ENCODE measurements at places on chromosomes 6 and 20.
A peak's percentile ranks its signal among the peaks of the same experiment; 100 is the strongest.

GRCh38 chr6:113755449-113756289 lies 101.5 kb upstream of the MARCKS start:
- DNase-seq: no peak

GRCh38 chr20:52983726-52984450 lies 11.7 kb downstream of the TSHZ2 start:
- DNase-seq: no peak

DNA sequence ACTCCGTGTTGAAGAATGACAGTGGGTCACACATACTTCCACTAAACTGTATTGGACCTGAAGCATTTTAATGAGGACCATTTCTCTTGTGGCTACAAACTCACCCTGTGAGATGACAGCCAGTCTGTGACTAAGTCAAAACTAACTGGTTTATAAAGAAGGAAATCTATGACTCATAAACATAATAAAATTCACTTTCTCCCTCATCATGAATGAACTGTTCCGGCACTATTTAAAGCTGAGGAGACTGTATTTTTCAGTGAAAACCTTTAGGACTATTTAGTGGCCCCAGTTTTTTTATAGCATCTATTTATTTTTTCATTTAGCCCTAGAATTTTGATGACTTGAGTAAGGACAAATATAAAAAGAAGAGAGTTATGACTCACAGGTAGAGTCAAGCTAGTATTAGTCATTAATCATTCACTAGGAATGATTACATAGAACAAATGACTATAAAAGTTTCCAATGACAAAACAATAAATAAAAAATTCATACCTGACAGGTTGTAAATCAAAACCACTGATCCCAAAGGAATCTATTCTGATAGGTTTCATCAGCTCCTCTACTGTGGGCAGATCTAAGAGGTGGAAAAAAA lies 34.2 kb downstream of the CEP162 start:
- DNase-seq: no peak

GRCh38 chr6:160978141-160978901 lies 13.2 kb upstream of the MAP3K4 start:
- no peak for DNase-seq

GRCh38 chr20:48824830-48825565 lies 2.8 kb downstream of the PREX1 start:
- peak; percentile 67 for DNase-seq

DNA sequence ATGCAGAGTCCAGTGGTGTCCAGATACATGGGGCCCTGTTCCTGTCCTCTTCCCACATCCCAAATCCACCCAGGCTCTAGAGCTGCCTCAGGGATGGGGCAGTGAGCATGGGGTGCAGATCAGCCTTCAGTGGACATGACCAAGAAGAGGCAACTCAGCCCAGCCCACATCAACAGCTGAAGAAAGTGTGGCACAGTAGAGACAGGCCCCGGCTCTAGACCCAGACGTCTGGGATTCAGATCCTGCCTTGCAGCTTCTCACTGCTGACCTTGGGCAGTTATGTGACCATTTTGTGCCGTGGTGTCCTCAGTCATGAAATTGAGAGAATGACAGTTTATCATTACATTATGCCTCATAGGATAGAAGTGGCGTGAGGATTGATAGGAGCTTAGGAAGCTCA lies 54.6 kb upstream of the CST7 start:
- no peak for DNase-seq

GRCh38 chr6:139448051-139448649 lies 73.7 kb upstream of the CITED2 start:
- no peak for DNase-seq

DNA sequence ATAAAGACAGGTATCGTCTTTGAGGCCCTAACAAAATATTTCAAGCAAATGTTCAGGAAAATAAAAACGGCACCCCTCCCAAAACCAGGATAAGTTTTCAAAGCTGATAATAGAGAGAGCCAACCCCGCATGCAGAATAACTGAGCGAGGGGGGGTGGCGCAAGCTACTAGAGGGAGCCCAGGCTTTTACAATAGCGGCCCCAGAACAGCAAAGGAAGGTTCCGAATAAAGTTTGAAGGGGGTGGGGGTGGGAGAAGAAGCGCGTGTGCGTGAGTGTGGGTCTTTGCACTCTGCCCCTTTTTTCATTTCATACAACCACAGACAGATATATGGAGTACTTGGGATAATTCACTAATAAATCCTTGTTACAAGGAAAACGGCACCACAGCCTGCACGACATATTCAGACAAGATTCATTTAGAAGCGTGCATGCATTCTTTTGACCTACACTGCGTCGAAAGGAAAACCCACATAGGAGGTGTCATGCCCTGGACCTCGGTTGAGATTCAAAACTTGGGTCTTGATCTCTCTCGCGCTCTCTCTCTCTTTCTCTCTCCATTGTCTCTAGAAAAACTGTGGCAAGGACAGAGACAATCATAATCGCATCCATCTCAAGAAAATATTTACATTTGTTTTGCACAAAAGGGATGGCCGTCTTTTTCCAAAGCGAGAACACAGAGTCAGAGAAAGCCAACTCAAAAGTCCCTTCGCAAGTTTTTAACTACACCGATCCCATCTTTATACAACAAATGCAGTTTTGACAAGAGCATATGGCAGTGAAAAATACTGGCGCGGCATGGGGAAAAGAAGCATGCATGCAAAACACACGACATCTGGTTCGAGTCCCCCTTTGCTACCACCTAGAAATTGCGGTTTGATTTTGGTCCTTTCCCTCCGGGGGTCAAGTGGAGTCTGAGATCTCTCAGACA lies 1.6 kb downstream of the OLIG3 start:
- no peak for DNase-seq

GRCh38 chr6:138410972-138411880 lies 7.2 kb downstream of the HEBP2 start:
- DNase-seq: no peak

DNA sequence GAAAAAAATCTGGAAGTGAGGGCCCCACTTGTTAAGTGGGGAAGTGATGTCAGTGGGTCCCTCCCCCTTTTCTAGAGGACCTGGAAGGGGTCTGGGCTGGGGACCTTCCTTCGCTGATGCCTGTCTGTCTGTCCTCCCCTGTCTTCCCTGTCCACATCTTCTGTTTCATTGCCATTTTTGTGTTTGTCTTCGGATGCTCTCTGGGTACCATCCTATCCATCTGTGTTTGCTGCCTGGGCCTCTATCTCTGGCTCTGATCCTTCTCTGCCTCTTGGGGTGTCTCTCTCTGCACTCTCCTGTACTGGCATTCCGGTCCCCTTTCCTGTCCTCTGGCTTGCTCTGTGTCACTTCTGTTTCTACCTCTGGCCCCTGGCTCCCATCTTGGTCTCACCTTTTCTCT lies 2.3 kb downstream of the TMEM151B start:
- DNase-seq: no peak

DNA sequence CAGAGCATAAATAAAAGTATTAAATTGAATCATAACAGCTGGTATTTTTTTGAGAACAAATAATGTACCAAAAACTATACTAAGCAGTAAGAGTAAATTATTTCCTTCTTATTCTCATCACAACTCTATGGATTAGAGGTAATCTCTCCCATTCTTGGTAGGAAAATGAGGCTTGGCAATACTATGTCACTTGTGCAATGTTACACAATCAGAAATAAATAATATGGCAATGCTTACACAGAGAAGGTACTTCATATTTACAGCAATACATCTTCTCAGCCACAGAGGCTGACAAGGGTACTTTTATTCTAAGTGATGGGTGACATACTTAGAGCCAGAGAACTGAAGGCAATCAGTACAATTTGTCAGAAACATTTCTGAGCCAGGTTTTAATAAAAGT lies 3.9 kb downstream of the DST start:
- DNase-seq: no peak

DNA sequence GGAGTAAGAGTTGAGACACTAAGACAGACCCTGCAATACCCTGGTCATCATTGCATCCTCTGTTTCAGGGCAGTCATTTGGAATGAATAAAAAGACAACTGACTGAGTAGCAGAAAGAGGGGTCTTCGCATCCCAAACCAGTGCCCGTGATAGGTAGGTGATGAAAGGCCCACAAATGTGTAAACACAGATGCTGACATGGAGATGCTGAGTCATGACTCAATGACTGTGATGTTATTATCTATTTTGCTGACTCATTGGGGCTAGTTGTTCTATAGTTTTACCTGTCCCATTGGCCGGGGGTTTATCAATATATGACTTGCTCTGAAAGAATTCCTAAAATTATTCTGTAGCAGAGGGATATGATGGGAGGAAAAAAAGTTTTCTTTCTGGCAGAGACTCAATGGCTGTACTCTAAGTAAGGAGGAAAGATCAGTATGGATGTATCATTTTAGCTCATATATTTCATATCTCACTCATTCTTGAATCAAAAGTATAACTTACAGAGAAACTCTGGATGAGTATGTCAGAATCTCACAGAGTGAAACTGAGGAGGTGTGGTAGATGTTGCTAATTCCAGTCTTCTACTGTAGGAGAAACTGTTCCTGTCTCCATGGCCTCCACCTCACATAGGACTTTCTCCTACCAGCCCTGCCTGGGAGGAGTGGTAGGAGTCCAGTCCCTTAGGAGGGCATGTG lies 119.9 kb upstream of the PREP start:
- DNase-seq: no peak

GRCh38 chr6:12051861-12052368 lies 39.8 kb downstream of the HIVEP1 start:
- no peak for DNase-seq

- DNase-seq: no peak
Measured at GRCh38 chr6:2061880-2062279, 183.5 kb downstream of the GMDS start.

DNA sequence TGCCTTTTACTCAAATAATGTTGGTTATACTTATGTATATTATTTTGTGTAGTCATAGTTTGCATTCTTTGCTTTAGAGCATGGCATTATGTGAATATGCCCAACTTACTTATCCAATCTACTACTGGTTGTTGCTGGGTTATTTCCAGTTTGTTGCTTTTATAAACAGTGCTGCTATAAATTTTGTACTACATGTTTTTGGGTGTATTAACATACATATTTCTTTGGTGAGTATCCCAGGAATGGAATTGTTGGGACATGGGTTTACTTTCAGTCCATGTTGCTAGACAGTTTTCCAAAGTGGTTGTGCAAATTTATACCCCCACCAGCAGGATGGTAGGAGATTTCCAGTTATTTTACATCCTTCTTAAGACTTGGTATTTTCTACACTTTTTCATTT lies 157.1 kb upstream of the THEMIS start:
- no peak for DNase-seq

DNA sequence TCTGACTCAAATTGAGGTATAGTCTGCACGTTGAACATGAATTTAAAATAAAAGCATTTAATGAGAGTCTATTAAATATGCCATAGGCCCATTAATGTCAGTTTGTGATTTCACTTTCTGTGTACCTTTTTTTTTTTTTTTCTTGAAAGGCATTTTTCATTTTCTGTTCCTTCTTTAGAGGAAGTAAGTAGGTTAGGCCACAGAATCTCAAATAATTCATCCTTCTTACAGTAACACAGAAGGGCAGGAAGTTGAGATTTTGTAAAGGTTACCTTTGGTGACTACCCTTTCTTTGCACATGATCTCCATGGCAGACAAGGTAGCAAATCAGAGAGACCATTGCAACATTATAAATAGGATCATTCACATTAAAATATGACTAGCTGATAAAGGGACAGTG lies 9.6 kb downstream of the L3MBTL3 start:
- DNase-seq: no peak

DNA sequence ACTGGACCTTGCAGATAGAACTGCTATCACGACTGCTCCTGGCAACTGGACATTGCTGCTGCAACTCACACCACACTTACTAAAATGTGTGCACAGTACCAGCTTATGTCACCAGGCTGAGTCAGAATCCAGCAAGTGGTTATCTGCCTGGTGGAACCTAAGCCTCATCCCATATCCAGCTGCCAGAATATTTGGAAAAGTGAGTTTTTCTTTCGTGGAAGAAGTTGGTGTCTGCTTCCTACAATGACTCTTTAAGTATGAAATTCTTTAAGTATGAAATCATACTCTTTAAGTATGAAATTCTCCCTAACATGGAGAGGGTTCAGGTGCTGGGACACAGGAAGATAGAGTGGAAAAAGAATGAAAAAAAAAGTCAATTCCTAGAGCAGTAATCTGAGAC lies 16.4 kb upstream of the POLR1H start:
- no peak for DNase-seq

GRCh38 chr6:31396422-31397152 lies 6.8 kb upstream of the MICA start:
- DNase-seq: peak; percentile 81

- DNase-seq: no peak
Measured at GRCh38 chr20:50491926-50492634, 18.1 kb upstream of the PTPN1 start.

DNA sequence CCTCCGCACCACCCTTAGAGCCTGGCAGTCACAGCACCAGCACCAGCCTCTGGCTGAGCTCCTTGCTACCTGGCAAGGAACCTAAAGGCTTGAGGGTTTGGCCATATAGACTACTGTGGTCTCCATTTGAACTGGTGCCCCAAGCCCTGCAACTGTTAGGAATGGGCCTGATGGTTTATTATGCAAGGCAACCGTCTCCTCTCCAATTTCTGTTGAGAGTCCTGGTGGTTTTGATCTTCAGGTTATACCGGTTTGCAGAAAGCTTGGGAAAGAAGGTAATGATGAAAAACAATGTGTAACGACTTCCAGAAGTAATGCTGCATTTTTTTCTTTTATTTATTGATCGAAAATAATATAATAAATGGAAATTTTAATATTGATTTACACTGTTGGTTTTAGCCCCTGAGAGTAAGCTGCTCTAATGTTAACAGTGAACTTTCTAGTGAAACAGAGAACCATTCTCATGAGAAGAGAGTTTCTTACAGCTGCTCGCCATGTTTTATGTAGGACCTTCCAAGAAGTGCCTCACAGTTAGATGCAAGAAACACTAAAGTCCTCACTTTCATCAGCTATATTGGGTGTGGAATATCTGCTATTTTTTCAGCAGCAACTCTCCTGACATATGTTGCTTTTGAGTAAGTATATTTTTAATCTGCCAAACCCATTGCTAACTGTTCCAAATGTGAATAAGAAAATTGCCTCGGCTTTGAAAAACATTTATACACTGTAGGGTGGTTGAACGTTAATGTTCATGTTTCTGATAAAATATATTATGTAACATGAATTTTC lies 112.8 kb downstream of the ADGRG6 start:
- no peak for DNase-seq

GRCh38 chr6:117480651-117481050 lies 1.8 kb upstream of the DCBLD1 start:
- no peak for DNase-seq

All from T47D (cell line).